T47D (cell line): ENCODE measurements at places on chromosomes 3 and 15.

GRCh38 chr3:71791634-71792033, 6.7 kb upstream of the PROK2 start:
- DNase-seq = no peak

DNA sequence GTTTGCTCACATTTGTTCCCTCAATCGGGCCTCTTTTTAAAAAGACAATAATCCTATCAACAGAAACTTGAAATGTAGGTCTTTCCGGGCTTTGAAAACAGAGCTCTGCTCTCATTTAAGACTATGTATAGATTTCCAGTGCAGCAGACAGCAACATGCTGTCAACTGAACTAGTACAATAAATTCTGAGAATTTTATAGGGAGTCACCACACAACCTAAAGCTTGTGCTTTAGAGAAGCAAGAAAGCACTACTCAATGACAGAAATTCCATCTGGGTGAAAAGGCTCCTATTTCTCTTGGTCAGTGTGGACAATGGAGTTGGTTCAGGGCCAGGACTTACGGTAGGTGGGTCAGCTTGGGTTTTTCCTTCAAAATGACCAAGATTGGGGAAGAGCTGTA, 583.5 kb downstream of the ROBO1 start:
- DNase-seq = no peak

- peak; percentile 35 for DNase-seq
Measured at GRCh38 chr3:156812521-156813335, 13.4 kb upstream of the LEKR1 start.

GRCh38 chr3:105527535-105527934, 160.8 kb downstream of the ALCAM start:
- DNase-seq = no peak

DNA sequence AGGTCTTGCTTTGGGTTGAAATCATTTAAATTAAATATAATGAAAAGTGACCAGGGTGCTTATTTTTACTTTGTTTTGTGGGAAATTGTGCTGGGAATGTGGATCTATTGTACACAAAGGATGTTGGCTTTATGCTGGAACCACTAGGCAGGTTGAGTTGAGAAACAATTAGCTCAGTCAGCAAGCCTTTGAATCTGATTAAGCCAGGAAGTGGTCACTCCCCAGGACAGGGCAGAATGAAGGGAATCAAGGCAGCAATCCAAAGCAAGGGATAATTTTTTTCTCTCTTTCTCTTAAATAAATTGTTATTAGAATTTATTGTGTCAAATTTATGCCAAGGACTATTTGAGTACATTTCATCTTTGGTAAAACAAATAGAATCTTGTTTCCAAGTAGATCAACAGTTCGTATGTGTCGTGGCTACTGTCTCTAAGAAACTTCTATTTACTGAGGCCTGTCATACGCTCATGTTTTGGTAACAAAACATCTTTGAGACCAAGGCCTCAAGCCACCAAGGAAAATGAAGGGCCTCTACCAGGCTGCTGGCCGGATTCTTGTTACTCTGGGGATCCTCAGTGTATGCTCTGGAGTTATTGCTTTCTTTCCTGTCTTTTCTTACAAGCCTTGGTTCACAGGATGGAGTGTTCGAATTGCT, at the start of gene TMEM212:
Gene TMEM212 (plus strand): TSS at position 486 of the 655 bp plus-strand sequence. CDS start 35 bp downstream, at position 521.
- DNase-seq = peak; percentile 45

- no peak for DNase-seq
Measured at GRCh38 chr15:38961931-38962330, 397.3 kb upstream of the RASGRP1 start.
